ENCODE measurements at places on chromosomes 6 and 20.
A peak's percentile ranks its signal among the peaks of the same experiment; 100 is the strongest.

DNA sequence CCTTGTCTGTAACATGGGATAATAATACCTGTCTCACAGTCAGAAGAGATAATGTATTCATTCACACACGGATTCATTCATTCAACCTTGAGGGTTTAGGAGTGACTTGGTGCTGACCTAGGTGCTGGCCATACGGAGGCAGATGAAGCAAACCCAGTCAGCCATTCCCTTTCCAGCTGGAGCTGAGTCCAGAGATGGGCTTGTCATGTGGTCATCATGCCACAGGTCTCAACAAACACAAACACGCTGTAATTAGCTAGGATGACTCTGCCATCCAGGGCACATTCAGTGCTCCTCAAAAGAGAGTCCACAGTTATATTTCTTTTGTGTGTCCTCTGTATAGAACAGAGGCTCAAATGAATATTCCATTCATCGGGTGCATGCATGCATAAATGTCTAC is 19.5 kb upstream of the PRELID3B start:
- DNase-seq: no peak

DNA sequence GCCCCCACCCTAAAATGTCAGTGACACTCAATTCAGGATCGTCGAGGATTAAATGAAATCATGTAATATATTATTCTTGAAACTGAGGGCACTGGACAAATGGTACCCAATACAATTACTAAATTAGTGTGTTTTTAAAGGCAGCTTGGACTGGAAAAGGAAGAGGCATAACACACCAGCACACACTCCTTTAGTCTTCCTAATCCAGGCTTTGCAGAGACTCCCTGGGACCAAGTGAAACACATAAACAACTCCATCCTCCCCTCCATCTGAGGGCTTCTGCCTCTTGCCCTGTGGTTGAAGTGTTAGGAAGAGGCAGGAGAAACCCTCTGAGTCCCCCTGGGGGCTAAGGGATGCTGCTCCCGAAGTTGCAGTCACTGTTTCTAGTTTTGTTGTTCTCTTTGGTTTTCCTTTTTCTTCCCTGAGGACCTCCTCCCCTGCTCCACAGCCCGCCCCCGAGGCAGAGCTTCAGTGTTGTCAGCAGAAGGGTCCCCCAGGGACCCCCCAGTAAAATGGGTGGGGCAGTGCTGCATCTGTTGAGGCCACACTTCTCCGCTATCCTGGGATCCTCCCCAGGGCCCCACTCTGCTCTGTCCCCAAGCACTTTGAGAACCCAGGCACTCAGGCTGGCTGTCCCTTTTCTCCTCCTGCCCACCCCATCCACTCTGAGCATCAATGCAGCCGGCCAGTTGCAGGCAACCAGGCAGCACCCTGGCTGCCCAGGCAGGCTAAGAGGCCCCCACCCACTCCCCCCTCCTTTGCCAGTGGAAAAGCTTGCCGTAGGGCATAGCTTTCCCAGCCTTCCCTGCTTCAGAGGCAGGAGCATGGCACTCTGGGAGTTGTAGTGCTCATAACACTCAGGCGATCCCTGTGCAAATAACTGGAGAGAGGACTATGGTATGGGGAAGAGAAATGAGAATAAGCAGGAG is 5.9 kb downstream of the TMEM63B start:
- no peak for DNase-seq

GRCh38 chr6:75748743-75749538 is at the start of gene MYO6:
TSS of gene MYO6 (plus strand) at chr6:75749239. CDS start at chr6:75817548, 68,309 bp downstream.
- DNase-seq: no peak

DNA sequence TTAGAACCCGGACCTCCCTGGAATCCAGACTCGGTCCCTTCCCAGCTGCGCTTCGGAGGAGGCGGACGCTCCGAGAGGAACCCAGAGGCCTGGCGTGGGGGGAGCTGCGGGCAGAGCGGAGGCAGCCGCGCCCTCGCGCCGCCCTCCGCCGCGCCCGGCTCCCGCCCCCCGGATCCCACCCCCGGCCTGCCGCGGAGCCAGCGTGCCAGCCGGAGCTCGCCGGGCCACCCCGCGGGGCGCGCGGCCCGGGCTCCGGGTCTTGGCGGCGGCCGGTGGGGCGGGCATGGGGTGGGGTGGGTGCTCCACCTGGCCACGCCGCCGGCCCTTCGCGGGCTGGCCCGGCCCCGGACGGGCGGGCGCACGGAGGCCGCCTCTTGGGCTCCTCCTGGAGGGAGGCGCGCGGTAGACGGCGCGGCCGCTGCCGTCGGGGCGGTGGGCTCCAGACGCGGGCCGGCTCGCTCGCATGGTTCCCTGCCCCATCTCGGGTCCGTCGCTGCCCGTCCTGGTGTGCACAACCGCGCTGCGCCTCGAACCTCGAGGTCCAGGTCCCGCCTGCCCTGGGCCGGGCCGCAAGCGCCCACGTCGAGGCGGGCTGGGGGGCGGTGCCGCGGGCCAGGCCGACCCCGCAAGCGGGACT is 592 bp upstream of the CDYL start:
- peak; percentile 45 for DNase-seq

- no peak for DNase-seq
Measured at GRCh38 chr6:148463671-148464070, 121.0 kb downstream of the SASH1 start.

GRCh38 chr6:91697010-91697695 is 1110.3 kb upstream of the MAP3K7 start:
- no peak for DNase-seq

DNA sequence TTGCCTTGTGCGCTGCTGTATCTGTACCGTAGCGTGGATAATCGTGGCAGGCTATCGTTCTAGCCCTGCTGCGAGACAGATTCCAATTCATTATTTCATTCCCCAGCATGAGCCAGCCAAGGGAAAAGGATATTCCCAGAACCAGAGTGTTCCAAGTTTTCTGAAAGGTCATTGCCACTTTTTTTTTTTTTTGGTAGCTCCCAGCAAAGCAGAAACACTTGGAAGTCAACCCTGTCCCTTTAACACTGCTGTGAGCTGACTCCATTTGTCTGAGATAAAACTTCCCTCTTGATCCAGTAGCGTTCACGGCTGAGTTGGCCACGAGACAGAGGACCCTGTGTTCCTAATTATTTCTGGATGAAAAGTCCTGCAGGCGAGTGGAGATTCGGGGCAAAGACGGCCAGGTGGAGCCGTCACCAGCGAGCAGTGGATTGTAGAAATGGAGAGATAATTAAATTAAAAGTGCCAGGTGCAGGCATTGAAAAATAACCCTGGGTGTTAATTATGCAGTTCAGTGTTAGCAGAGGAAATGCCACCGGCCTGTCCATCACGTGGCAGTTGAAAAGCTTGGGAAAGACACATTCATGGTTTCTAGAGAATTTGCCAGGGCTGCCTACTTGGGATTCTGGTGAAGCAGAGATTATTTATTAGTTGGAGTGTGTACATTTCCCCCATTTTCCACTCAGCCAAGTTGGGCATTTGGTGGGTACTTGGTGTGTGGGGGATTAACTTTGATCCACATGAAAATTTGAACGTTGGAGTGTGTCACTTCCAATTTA is 164.2 kb downstream of the SLC24A3 start:
- DNase-seq: no peak

DNA sequence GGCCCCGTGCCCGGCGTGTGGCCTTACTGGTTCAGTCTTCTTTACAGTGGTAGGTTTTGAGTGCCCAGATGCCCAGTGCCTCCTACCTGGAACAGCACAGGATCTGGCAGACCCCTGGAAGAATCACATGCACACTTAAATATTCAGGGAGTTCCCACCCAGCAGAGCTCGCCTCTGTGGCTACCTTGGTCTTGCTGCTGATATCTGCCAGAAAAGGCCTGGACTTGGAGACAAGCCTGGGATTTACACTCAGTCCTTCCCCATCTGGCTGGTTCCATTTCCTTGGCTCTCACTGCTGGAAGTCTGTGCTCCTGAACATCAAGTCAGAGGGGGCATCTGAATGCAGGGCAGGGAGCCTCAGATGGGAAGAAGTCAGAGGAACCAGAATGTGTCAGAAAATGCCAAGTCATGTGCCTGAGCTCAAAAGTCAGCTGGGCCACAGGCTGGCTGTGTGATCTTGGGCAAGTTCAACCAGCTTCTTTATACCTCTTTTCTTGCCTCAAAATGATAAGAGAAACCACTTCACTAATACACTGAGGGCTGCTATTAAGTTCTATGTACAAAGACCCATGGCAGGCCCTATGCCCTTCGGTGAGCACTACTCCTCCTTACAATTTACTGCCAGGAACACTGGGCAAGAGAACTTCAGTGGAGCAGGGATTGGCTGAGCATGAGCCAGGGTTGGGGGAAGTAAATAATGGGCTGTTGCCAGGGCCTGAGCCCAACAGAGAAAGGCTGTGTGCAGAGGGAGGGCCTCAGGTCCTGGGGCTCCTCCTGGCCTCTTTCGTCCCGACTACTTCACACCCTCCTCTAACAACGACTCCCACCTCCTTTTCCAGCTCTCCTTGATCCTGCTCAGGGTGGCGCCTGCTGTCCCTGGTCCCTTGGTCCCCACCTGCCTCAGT is 158.1 kb upstream of the PROKR2 start:
- no peak for DNase-seq

DNA sequence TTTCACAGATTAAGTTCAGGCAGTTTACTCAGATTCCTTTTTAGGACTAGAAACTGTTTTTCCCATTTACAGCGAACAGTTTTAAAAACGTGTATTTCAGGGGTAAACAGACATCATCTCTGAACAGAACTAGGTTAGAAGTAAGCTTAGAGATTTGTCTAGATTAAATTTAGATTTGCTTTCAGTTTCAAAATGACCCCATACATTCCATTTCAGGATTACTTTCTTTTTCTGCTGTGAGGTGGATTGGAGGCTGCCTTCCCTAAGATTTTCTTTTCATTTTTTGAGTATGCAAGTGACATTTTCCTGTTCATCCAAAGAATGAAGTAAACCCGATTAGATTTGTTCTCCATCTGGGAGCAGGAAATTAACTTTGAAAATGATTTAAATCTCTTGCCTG is 747.2 kb downstream of the KHDRBS2 start:
- no peak for DNase-seq

DNA sequence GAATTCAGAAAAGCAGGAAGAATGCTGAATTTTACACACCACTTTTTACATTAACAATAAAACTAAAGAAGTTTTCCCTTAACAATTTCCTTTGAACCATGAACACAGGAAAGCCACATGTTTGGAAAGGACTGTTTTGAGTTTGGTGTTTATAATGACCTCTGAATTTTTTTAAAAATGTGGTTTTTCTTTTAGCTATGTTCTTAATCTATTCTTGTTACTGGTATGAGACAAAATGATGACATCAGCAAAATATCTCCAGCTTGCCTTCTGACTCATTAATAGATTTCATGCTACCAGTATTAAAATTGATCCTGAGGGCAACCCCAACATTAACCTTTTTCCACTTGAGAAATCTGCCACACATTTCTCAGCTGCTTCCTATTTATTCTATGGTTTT is 217.5 kb upstream of the THEMIS start:
- no peak for DNase-seq
